ENCODE measurements at places on chromosomes 3 and 15.

- no peak for DNase-seq
These were observed 133.1 kb downstream of the IL1RAP start for GRCh38 chr3:190646996-190647395.

DNA sequence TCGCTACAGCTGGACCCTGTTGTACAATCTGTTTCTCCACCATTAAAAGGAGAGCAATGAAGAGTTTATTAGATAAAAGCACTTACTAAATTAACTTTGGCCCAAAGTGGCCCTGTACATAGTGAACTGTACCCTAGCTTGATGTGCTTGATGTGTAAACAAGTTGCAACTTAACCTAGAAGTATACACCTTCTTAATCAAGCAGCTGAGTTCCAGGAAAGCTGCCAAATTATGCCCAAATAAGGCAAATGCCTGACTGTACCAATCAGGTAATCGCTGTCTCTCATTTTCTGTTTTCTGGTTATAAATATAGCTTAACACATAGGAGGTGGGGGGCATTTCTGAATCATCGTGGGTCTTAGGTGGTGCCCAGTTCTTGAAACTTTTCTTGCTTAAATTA, 704.8 kb upstream of the CBLB start:
- no peak for DNase-seq

DNA sequence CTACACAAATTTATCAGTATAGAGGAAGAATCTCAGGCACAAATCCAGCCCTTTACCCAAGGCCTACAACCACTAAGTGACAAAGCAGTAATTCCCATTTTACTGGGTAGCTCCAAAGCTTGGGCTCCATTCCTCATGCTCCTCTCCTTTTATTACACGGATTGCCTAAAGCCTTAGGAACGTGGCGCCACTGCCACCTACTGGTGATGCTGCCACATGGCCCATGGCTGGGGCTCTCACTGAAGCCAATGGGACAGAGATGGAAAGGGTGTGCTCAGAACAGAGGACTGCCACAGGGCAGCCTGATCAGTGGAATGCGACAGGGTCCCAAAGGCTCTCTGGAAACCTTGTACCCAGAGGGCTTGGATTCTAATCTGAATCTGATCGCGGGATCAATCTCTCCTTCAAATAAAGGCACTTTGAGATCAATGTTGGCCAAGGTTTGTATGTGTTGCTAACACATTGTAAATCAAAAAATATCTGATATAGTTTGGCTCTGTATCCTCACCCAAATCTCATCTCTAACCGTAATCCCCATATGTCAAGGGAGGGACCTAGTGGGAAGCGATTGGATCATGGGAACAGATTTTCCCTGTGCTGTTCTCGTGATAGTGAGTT, 33.5 kb upstream of the LYZL4 start:
- DNase-seq: peak; percentile 3

GRCh38 chr3:23099677-23100076, 103.5 kb upstream of the UBE2E2 start:
- DNase-seq: no peak

GRCh38 chr3:72017311-72017710, 232.4 kb upstream of the PROK2 start:
- DNase-seq: no peak

DNA sequence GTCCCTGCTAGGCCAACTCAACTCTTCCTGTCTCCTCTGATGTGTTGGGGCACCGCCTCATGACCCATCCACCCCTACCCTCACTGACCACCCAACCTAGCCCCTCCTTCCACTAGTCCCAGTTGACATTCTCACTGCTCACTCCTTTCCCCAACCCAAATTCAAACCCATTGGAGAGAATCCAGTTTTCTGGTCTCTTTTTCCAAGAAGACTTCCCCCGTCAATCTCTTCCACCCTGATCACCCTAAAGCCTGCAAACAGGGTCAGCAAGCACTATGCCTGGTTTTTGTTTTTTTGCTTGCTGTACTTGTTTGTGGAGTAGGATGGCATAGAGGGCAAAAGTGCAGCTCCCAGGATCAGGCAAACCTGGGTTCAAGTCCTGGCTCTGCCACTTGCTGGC, 176.6 kb upstream of the PPP2R3A start:
- DNase-seq: no peak

DNA sequence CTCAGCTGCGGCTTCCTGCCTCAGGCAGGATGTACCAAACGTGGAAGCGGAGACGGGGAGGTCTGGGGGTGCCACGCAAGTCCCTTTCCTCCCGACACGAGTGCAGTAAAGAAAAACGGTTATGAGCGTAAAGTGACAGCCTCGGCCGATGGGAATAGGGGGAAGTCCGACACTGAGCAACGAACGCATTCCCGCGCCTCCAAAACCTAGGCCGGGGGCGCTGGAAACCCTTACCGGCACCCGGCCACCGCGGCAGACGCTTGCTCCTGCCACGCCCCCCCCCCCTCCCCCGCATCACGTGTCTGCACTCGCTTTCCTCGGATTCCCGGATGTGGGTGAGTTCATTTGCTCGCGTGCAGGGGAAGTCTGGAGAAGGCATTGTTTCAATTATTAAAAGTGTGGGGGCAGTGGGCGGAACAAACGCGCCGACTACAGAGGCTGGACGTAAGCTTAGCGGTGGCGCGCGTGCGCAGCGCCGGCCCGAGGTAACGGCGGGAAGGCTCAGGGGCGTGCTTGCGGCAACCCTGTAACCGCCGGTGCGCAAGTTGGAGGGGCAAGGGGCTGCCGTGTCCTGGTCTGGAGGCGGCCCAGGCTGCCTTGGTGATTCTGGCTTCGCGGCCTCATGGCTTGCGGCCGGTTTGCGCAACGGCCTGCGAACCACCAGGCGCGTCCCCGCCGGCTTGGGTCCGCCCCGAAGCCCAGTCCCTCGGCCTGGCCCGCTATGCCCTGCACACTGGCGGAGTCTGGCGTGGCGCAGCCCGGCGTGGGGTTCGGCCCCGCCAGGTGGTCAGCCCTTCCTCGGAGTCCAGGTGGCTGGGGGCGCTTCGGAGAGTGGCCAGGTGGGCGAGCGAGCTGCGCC, at the start of the genes ANAPC13 and CEP63:
ANAPC13 (minus strand) TSS at position 268 of the 859 bp plus-strand sequence. CDS start 3,081 bp downstream, outside the sequence.
CEP63 (plus strand) TSS at position 340 of the 859 bp plus-strand sequence. CDS start 9,264 bp downstream, outside the sequence.
- DNase-seq: peak; percentile 98

DNA sequence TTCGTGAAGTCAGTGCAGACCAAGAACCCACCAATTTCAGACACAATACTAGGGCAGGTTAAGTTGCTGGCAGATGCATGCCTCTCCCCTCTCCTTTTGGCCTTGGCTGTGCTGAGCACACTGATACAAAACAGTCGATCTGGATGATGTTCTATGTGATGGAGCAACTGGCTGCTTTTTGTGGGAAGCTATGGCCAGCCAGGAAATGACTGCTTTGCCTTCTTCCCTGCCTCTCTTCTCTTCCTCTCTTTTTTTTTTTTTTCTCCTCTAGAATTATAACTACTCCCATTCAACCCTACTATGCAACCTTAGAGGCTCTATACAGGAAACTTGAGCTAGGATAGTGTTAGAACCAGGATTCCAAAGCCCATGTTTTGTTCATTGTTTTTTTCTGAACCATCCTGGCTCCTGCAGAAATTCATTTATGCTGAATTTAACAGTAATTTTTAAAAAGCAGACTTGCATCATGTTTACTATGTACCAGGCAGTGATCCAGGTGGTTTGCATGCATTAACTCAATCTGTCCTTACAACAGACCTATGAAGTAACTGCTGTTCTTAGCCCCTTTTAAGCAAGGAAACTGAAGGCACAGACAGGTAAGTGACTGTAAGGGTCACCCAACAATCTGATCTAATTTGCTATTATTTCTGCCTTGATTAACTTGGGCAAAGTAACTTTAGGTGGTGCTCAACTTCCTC, 62.9 kb downstream of the PLD1 start:
- no peak for DNase-seq

- peak; percentile 55 for DNase-seq
These were observed 201.9 kb downstream of the WNT5A start for GRCh38 chr3:55285156-55285555.

DNA sequence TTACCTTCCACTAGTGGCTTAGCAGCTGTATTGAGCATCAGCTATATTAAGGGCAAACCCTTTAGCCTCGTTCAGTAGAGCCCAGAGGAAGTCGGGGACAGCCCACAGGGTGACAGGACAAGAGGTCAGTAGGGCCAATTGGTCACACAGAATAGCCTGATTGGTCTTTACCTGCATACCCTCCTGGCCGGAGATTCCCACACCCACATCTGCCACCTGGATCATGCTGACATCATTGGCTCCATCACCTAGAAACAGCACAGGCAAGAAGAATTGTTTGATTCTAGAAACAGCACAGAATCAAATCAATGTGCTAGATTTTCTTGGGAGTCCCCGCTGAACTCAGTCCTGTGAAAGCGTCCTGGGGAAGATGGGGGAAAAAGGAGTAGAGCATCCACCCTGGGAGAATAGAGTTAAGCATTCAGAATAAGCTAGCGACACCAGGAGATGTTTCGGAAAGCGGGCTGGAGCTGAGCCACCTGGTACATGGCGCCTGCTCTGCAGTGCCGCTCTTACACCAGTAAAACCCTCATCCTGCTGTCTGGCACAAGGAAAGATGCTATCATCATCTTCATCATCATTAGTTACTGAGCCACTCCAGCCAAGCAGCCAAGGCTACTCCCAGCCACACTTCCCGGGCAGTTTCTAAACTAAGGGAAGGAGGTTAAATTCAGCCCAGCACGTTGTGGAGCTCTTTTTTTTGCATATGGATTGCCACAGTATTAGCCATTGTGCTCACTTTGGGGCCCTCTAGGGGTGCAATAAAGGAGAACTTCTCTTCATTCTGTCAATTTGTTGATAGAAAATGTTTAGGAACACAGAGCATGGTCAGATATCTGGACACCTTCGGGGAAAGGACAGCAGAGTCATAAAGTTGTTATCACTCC, 171.3 kb downstream of the ATP10A start:
- no peak for DNase-seq

- no peak for DNase-seq
These were observed 108.7 kb downstream of the ST8SIA2 start for GRCh38 chr15:92502336-92502735.

DNA sequence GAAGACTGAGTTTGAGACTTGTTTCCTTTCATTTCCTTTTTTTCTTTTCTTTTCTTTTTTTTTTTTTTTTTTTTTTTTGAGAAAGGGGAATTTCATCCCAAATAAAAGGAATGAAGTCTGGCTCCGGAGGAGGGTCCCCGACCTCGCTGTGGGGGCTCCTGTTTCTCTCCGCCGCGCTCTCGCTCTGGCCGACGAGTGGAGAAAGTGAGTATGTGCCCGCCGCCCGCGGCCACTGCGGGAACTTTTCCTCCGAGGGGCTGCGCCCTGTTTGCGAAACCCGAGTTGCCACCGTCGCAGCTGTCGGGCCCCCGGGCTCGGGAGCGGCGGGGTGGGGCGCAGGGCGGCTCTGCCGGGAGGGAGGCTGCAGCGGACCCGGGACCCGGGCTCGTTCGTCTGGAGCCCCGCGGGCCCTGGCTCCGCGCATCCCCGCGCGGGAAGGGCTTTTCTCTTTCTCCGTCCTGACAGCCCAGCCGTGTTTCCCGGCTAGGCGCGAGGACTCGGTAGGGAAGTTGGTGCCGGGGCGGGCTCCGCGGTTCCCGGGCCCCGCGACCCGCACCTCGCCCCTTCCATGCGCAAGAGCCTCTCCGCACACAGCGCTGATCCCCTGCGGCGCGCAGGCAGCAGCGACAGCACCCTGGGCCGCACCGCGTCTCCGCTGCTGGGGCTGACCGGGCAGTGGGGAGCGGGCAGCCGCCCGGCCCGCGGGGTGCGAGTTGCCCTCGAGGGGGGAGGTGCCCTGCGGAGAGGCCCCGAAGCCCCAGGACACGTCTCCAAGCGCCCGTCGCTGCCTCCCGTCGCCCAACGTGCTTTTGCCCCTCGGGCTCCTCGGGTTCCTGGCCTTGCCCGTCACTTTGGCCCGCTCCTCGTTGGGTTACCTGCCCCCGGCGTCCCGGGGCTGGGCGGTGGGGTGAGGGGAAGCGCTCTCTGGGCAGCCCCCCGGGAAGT, 1.4 kb downstream of the IGF1R start:
- no peak for DNase-seq

- peak; percentile 52 for DNase-seq
These were observed 230.3 kb upstream of the TLE3 start for GRCh38 chr15:70327856-70328678.

DNA sequence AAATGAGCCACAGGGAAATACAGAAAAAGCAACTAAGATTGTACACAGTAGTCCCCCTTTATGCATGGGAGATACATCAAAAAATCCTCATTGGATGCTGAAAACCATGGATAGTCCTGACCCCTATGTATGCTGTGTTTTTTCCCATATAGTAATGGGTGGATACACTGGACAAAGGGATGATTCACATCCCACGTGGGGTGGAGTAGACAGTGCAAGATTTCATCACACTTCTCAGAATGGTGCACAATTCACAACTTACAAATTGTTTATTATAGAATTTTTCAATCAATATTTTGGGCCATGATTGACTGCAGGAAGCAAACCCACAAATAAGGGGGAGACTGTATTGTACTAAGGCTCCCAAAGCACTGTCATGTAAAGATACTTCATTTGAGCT, 224.4 kb upstream of the STRIT1 start:
- no peak for DNase-seq

DNA sequence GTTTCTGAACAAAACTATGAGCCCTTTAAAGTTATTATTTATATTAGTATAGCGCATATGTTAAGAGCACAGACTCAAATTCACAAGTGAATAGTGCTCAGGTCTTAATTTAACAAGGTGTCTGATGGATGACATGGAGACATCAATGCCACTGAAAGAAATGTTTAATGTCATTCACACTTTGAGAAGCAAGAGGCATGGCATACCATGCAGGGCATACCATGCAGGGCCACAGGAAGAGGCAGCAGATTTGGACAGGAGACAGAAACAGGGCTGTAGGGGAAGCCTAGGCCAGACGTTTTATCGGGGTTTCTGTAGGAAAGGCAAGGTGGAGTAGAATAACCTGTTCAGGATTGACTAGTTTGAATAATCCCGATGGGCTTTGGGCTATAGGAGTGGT, 150.2 kb upstream of the KCNH8 start:
- no peak for DNase-seq

GRCh38 chr3:158763421-158763820, 31.2 kb upstream of the RARRES1 start:
- DNase-seq: no peak

GRCh38 chr3:112334691-112335433, 1.9 kb downstream of the CD200 start:
- no peak for DNase-seq

- DNase-seq: no peak
These were observed 122.1 kb upstream of the TPRG1 start for GRCh38 chr3:189049458-189050236.

- DNase-seq: no peak
These were observed 301.0 kb upstream of the LYSMD4 start for GRCh38 chr15:100034191-100034590.

- no peak for DNase-seq
These were observed 97.1 kb upstream of the TNFAIP8L3 start for GRCh38 chr15:51191766-51192165.

Data from BJ (cell line).